Stimulated activated CD8-positive, alpha-beta memory T cell treated with anti-CD3 and anti-CD28 coated beads, Interleukin-4, amount 100 ng/mL, for 1 hour (primary cell): ENCODE measurements at places on chromosomes 5 and 9.

- DNase-seq: no peak
Measured at GRCh38 chr9:110742741-110743371, 74.3 kb downstream of the MUSK start.

GRCh38 chr9:2565676-2566340, 55.8 kb upstream of the VLDLR start:
- DNase-seq: no peak

- DNase-seq: no peak
Measured at GRCh38 chr5:176883700-176884570, 15.2 kb downstream of the HK3 start.

DNA sequence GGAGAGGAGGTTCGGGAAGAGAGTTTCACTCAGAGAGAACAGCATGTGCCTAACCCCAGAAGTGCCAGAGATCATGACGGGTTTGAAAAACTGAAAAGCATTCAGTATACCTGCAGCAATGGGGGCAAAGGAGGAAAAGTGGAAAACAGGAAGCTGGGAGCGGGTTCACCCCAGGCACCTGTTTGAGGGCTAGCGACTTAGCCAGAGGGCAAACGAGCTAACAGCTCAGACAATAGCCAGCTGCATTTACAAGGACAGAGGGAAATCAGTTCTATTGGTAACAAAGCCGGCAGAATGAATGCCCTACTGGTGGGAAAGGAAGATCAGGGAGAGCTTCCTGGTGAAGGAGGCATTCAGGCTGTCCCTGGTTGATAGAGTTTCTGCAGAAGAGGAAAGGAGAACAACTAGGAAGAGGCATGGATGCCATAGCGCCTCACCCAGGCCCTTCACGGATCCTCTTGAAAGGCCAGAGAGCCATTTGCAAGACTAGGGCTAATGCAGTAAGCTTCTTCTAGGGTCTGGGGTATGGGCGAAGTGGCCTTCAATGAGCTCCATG, 141.7 kb upstream of the ADRA1B start:
- no peak for DNase-seq

DNA sequence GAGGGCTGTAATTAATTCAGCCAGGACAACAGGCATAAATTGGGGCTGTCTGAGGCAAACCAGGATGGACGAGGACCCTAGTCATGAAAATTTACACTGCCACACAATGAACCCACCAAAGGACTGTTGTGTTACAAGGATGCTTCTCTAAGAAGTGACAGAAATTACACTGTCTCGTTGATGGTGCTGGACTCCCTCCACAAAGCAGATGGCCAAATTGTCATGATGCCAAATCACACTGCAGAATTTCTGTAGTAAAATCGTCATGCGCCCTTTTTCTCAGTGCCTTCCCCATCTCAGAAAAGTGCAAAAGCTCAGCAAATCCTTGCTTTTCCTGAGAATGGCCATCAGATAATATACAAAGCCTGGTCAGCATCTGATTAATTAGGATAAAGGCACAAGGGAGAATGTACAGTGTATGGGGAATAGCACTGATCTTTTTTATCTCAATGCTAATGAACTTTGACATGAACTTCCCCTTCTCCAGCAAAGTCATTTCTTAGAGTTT, 545.8 kb downstream of the CSNK1G3 start:
- DNase-seq: no peak

DNA sequence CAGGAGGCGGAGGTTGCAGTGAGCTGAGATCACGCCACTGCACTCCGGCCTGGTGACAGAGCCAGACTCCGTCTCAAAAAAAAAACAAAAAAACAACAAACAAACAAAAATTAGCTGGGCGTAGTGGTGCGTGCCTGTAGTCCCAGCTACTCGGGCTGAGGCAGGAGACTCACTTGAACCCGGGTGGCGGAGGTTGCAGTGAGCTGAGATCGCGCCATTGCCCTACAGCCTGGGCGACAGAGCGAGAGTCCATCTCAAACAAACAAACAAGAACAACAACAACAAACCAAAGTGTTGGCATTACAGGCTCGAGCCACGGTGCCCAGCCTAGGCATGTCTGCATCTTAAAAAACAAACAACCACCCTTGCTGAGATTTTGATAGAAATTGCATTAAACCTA, 12.2 kb downstream of the RNF44 start:
- no peak for DNase-seq

- DNase-seq: no peak
Measured at GRCh38 chr5:139584137-139584536, 23.0 kb downstream of the UBE2D2 start.

- DNase-seq: no peak
Measured at GRCh38 chr9:99066571-99066970, 38.3 kb upstream of the TGFBR1 start.

- no peak for DNase-seq
Measured at GRCh38 chr9:116837018-116837989, 150.2 kb downstream of the TRIM32 start.
